Upper lobe of left lung (tissue), 6 donors: ENCODE measurements at places on chromosomes 4 and X. TPM values are rescaled to one million over a fixed set of nuclear protein-coding genes. Genes with fewer than 3 reads are reported as not detected.

Gene NLRP2B
- total RNA-seq, result not detected

Gene JCHAIN
- 31.9 TPM for total RNA-seq

Gene P2RY10
- 1.6 TPM for total RNA-seq

Gene CYP2U1
- total RNA-seq, result 8.3 TPM

Gene CAMK2D
- 47.5 TPM for total RNA-seq

GRCh38 chrX:19870710-19871490 is 16.5 kb downstream of the SH3KBP1 start:
- H3K27ac ChIP-seq, result no peak overlapping the region
- no peak overlapping the region for H3K4me3 ChIP-seq
- H3K27me3 ChIP-seq, result no peaks in the 10 kb centered on the region
- H3K4me1 ChIP-seq, result peaks cover 13% of the 10 kb centered on the region
- no peaks in the 10 kb centered on the region for H3K36me3 ChIP-seq

- H3K27me3 ChIP-seq, result no peaks in the 10 kb centered on the region
- no peak overlapping the region for H3K4me3 ChIP-seq
- no peak for DNase-seq
- H3K36me3 ChIP-seq, result no peaks in the 10 kb centered on the region
Measured at GRCh38 chr4:180281724-180282123, 1961.5 kb upstream of the TENM3 start.

DNA sequence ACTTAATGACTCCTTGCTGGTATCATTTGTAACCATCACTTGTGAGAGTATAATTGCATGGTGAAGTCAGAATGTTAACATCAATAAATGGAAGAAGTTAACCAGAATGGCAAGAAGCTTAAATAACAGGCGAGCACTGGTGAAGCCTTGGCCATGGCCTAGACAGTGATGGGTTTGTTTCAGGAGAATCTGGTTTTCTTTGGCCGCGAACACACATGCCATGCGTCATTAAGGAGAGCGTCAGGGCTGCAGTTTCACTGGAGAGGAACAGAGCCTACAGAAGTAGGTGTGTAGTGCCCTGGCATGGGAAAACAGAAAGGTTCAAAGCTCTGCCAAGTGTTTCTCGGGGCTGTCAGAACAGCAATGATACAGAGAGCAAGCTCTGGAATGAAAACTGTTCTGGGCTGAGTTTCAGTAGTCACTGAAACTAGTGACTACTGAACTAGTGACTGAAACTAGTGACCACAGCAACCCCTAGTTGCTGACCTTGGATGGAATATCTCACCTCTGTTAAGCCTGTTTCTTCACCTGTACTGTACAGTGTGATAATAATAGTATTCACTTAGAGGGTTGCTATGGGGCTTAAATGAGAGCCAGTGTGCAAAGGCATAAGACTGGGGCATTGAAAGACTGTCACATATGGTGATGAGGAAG is 93.8 kb downstream of the C4orf51 start:
- H3K27ac ChIP-seq, result no peak overlapping the region
- no peak for DNase-seq
- H3K4me1 ChIP-seq, result no peaks in the 10 kb centered on the region
- no peak overlapping the region for H3K4me3 ChIP-seq

DNA sequence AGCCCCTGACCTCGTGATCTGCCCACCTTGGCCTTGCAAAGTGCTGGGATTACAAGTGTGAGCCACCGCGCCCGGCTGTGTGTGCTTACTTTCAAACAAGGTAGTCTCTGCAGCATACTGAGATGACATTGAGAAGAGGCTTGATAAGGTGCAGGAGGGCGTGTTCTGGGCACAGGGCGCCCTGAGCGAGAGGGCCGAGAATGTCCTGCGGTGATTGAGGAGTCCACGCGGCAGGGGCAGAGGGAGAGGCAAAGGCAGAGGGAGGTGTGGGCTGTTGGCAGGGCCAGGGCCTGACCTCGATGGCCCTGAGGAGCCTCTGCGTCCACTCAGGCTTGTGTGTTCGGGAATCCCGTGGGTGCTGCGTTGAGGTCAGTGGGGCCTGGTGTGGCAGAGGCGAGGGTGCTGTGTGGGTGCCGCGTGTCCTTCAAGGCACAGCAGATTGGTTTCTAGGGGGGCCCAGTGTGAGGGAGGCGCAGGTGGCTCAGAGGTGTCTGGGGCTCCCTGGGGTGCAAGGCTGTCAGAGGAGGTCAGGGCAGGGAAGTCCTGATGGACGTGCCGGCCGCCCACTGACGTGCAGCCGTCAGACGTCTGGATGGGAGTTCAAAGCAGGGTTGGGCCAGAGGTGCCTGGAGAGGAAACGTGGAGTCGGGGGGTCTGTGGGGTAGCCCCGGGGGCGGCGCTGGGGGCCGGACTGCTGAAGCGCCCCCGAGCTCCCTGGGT is 12.1 kb downstream of the PCGF3 start:
- DNase-seq, result no peak
- peaks cover under 1% of the 10 kb centered on the region for H3K36me3 ChIP-seq
- no peaks in the 10 kb centered on the region for H3K27me3 ChIP-seq
- H3K4me3 ChIP-seq, result no peak overlapping the region

DNA sequence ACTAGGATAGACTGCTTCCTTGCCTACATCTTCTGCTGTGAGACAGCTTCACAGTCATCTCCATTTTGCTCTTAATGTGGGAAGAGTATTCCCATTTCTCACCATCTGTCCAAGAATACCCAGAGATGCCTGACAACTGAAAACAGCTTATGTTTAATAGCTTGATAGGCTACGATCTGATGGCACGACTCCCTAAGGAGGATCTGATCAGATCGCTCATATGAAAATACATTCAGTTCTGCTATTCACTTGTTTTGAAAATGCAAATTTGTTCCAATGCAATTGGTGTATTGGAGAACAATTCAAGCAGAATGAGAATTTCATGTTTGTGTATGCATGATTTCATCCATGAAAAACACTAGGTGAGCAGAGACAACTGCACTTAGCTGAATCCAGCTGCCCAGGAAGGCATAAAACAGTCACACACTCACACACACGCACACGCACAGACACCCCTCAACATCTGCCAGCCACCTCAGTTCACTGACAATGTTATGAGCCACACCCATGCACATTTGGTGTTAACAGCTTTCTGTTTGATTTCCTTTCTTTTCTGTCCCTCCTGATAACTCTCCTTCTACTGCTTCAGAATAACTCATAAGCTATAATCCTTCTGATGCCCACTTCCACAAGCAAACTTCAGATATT is 29.6 kb downstream of the TRIML1 start:
- DNase-seq, result no peak
- H3K36me3 ChIP-seq, result no peaks in the 10 kb centered on the region
- H3K27me3 ChIP-seq, result no peaks in the 10 kb centered on the region
- H3K27ac ChIP-seq, result no peak overlapping the region

DNA sequence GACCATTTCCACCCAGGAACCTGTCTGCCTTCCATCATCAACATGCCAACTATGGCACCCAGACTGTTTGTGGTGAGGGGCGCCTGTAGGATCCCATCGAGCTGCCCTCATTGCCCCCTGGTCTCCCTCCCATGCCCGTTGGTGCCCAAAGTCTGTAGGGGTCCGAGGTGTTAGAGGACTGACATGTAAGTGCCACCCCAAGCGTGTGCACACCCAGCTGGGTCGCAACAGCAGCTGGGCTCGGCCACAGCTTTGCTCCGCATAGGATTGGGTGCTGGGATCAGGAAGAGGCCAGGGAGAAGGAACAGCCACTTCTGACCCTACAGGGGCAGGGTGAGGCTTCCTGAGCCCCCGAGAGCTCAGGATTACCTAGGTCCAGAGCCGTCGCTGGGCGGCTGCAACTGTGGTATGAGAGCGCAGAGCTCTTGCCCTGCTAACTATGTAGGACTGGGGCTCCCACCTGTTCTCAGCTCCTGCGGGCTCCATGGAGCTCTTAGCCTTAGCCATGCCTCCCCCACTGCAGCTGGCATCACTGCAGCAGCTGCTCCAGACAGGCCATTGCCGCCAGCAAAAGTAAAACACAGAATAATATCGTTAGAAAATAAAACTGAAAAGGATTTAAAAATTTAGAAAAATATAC is 1160.3 kb downstream of the FSTL5 start:
- H3K4me3 ChIP-seq, result no peak overlapping the region
- no peaks in the 10 kb centered on the region for H3K27me3 ChIP-seq
- no peak overlapping the region for H3K27ac ChIP-seq

DNA sequence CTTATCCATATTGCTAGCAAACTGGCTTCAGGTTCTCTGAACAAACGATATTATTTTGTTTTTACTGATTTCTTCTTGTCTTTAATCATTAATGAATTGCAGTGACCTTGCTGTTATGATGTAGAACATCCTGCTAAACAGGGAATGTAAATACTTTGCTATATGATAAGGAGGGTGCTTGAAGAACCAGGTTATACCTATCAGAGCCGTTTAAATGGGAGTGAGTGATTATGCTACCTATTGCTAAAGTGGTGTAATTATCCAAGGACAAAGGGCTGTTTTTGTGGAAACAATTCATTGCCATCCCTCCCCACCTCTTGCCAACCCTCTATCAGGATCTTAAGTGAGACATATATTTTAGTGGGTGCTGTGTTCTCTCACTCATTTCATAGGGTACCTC is 788.9 kb downstream of the RPA4 start:
- H3K4me1 ChIP-seq, result no peaks in the 10 kb centered on the region
- no peaks in the 10 kb centered on the region for H3K36me3 ChIP-seq
- H3K27ac ChIP-seq, result no peak overlapping the region
- no peaks in the 10 kb centered on the region for H3K27me3 ChIP-seq
- no peak for DNase-seq
- no peak overlapping the region for H3K4me3 ChIP-seq

- no peak overlapping the region for H3K4me3 ChIP-seq
- H3K36me3 ChIP-seq, result no peaks in the 10 kb centered on the region
- no peak overlapping the region for H3K27ac ChIP-seq
- DNase-seq, result no peak
- no peaks in the 10 kb centered on the region for H3K27me3 ChIP-seq
Measured at GRCh38 chr4:33650036-33650435, 2594.3 kb downstream of the ARAP2 start.
